Kidney tubule cell (primary cell): ENCODE measurements at places on chromosomes 11 and 22.

DNA sequence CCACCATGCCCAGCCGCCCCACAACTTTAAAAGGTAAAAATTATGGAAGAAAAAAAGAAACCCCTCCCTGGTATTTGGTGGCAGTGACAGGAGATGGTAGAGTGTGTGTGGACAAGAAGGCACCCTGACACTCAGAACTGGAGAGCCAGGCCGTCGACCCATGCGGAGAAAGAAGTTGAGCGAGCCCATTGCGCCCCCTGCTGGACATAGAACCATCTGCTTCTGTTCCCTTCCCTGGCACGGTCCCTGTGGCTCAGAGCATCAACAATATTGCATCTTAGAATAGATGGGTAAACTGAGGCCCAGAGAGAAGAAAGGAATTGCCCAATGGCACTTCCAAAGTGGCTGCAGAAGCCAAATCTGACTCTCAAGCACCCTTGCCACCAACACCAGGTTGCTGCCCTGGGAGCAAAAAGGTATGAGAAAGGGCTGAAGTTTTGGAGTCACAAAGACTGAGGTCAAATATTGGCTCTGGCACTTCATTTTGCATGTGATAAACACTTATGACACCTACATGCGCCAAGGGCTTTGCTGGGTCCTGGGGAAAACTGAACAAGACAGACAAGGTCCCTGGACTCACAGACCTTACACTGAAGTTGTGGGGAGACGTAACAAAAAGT, 8.6 kb downstream of the MRPL11 start:
- DNase-seq = peak; percentile 63

GRCh38 chr11:94636388-94636949, 69.3 kb downstream of the PIWIL4 start:
- no peak for DNase-seq

DNA sequence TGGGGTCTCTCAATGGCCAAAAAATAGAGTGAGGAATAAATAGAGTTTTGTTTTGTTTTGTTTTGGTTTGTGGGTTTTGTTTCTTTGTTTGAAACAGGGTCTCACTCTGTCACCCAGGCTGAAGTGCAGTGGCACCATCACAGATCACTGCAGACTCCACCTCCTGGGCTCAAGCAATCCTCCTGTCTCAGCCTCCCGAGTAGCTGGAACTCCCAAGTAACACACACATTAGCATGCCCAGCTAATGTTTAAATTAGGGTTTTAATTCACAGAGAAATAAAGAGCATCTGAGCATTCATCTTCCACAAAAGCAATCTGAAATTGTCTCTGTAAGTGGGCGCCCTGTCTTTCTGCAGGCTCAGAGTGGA, 9.2 kb upstream of the IFITM3 start:
- DNase-seq = no peak

- no peak for DNase-seq
Observed at GRCh38 chr22:42035256-42035655, 35.4 kb downstream of the NAGA start.

- peak; percentile 22 for DNase-seq
Observed at GRCh38 chr11:128555606-128556005, 31.8 kb downstream of the ETS1 start.

DNA sequence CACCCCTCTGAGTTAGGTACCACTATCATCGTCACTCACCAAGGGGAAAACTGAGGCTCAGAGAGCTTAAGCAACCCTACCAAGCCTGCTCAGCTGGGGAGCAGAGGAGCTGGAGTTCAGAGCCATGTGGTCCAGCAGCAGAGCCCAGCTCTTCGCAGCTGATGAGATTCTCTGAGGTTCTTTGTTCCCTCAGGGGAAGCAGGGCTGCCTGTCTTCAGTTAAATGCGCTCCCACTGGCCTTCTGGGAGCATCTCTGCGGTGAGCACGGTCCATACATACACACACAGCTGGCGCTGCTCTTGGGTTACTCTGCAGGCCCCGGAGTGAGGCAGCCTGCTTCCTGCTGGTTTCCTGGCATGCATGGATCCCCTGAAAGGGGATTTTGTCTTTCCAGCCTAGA, 5.2 kb upstream of the PTGDR2 start:
- no peak for DNase-seq

GRCh38 chr11:117000014-117000737, 98.1 kb downstream of the SIK3 start:
- DNase-seq = no peak

DNA sequence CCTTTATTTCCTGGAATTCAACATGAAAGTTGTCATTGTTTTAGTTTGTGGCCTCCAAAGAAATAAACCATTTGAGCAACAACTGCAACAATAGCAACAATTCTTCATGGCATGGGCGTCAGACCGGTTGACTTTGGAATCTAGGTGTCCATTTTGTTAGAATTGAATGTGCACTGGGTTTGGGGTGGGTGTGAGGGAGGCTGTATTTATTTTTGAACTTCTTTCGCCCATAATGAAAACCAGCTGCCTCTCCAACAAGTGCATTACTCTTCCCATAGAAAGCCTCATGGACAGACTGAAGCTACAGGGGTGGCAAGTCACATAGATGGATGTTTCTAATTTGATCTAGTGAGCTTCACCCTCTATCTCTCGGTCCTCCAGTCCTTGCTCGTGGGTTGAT, 85.4 kb downstream of the ADAMTS15 start:
- DNase-seq = no peak

DNA sequence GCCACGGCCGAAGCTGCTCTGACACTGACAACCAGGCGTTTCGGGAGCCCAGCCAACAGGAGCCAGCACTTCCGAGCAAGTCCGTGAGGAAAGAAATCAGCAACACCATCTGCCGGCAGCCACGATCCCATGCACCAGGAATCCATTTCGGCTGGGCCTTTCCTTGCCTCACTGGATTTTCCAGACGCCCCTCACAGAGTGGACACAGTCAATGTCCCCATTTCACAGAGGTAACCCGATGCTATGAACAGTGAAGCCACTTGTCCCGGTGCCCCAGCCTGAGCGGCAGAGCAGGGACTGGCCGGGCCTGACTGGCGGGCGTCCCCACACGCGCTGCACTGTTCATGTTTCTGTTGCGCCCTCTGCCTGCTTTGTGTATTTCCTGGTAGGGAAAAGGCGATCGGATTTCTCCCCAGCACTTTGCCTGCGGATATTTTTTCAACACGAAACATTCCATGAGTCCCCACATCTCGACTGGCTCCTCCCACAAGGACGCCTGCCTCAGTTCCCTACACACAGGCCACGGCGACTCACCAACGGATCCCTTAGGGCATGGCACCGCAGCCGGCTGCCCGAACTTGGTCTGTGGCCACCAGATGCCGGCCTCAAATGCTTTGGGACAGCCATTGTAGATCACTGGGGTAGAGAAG, 55.3 kb downstream of the TRMU start:
- peak; percentile 58 for DNase-seq

- DNase-seq = no peak
Observed at GRCh38 chr11:86314636-86315035, 12.6 kb downstream of the HIKESHI start.

DNA sequence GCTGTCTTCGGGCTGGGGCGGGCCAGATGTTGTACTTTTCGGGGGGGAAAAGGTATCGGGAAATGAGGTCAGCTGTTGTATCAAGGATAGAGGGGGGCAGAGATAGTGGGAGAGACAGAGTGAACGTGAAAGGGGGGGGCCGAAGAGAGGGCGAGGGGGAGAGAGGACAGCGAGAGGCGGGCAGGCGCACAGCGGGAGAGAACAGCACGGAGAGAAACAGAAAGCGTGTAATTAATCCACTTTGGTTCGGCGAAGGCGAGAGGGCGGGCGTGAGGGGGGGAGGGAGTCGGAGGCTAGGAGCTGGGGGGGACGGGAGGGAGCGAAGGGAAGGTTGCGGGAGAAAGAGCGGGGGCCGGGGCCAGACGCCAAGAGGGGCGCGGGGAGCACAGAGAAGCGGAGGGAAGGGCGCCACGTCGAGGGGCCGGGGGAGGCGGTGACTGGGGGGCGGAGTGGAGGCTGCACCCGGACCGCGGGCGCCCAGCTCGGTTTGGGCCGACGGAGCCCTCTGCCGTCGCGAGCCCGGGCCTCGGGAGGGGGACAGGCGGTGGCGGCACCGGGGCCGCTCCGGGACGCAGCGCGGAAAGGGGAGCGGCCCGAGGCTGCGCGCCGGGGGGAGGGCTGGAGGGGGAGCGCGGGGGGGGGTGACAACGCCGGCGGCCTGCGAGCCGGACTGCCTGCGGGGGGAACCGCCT, 612 bp downstream of the IGF2 start:
- no peak for DNase-seq

- peak; percentile 52 for DNase-seq
Observed at GRCh38 chr11:48096588-48097525, 116.5 kb downstream of the PTPRJ start.

DNA sequence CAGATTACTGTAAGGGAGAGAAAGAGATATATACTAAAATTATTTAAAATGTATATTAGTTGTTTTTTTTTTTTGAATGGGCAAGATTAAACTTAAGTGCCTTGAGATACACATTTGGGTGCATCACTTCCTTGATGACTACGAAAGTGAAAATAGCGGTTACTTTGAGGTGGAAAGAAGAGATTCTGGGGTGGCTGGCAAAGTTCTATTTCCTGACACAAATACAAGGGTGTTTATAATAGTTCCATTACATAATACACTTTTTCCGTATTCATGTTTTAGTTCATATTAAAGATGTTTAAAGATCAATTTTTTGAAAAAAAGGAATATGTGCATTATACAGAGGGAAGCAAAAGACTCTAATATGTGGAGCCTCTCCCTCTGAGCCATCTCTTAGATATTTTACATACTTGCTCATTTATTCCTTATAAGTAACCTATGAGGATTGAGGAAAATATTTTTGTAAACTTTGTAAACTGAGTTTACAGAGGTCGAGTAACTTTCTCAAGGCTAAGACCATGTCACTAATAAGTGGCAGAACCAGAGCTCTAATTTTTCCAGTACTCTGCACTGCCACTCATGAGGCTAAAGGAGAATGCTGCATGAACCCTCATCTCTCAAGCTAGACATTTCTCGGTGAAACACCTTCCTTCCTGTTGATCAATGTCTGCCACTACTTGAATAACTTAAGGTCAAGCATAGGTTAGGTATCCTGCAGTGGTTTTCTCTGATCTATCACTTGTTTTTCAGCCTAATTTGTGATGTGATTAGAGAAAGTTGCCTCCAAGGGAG, 58.6 kb downstream of the DDIAS start:
- no peak for DNase-seq

GRCh38 chr11:77236901-77237300, 64.6 kb downstream of the GDPD4 start:
- no peak for DNase-seq

DNA sequence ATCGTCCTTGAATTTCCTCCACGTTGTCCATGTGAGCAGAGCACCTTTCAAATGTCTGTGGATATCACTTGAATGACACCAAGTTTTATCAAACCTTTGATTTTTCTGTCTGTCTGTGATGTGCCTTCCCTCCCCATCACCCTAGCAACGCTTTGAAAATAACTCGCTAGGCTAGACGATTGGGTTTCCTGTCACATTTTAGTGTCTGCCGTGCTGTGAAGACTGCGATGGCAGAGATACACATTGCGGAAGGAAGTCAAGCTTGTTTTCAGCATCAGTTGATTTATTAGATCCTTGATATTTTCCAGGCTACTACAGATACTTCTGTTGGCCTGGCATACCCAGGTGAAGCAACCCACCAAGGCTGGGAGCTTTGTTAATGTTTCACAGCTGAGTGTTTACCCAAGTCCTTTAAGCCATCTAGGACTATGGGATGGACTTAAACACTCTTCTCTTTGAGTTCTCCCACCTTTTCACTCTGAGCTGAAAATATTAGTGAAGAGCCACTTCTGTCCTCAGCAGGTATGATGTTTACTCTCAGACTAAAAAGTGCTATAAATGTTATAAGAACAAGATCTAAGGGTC, 93.6 kb upstream of the CD44 start:
- DNase-seq = peak; percentile 26

GRCh38 chr22:27952091-27952490, 33.0 kb upstream of the PITPNB start:
- DNase-seq = peak; percentile 3

- DNase-seq = no peak
Observed at GRCh38 chr11:128182844-128183243, 404.5 kb downstream of the ETS1 start.

GRCh38 chr11:110425751-110426545, 3.8 kb upstream of the FDX1 start:
- DNase-seq = no peak

DNA sequence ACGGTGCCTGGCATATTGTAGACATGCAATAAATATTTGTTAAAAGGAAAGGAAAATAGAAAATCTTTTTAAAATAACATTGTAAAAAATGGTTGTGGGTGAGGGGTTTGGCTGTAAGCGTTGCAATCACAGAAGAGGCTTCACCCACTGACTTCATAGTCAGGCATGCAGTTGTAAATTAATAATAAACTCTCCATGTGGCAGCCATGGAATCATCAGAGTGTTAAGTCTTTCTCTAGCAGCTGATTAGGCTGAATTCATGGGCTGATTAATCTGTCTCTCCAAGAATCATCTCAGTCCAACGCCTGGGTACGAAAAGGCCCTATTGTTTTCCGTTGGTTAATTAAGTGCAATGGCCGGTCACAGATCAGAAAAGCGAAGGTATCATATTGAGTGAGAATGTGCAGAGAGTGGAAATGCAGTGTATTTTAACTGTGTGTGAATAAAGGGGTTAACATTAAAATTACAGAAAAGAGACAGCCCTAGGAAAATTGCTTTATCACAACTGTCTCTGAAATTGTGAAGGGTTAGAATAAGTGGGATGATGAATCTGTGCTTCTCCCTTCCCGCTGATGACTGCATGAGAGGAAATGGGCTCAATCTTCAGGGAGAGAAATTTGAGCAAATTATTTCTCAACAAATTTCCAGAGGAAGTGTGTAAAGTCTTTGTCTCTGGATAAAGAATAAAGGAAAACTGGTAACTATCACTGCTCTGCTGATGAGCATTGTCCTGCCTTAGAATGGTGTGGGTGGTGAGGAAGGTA, 269.0 kb downstream of the FAM76B start:
- peak; percentile 82 for DNase-seq

- DNase-seq = no peak
Observed at GRCh38 chr11:132913295-132913694, 619.0 kb downstream of the OPCML start.

DNA sequence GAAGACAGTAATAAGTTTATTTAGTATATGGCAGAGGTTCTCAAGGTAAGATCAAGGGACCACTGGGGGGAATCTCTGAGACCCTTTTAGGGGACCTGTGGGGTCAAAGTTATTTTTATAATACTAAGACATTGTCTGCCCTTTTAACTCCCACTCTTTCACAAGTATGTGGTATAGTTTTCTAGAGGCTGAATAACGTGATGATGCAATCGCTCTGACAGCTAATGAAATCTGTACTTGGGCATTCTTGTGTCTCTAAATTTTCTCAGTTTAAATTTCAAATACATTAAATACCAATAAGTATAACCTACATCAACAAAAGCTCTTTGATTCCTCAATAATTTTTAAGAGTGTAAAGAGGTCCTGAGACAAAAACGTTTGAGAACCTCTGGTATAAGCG, 147.9 kb downstream of the ATG16L2 start:
- no peak for DNase-seq

- DNase-seq = no peak
Observed at GRCh38 chr22:21633481-21633880, 921 bp downstream of the CCDC116 start.

- DNase-seq = no peak
Observed at GRCh38 chr11:123314972-123315371, 115.1 kb upstream of the GRAMD1B start.
